GOT3 (cell line): ENCODE measurements at places on chromosomes 1 and 21.

- DNase-seq: no peak
Observed at GRCh38 chr1:162080472-162081015, 11.1 kb downstream of the NOS1AP start.

DNA sequence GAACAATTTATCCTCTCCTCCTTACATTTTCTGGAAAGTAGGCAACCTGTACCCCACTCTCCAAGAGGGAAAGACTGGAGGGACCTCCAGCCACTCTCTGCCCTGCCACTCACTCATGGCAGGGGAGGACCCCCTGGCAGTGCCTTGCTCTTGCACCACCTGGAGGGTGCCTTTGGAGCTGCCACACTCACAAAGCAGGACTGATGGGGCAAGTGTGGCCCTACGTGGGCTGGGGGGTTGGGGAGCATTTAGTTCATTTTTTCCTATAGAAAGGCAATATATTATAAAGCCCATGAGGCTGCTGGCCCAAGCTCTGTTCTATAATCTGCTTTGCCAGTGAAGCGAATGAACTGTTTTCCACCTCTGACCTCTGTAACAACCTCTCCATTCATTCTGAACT lies 50.3 kb downstream of the GPR161 start:
- no peak for DNase-seq

DNA sequence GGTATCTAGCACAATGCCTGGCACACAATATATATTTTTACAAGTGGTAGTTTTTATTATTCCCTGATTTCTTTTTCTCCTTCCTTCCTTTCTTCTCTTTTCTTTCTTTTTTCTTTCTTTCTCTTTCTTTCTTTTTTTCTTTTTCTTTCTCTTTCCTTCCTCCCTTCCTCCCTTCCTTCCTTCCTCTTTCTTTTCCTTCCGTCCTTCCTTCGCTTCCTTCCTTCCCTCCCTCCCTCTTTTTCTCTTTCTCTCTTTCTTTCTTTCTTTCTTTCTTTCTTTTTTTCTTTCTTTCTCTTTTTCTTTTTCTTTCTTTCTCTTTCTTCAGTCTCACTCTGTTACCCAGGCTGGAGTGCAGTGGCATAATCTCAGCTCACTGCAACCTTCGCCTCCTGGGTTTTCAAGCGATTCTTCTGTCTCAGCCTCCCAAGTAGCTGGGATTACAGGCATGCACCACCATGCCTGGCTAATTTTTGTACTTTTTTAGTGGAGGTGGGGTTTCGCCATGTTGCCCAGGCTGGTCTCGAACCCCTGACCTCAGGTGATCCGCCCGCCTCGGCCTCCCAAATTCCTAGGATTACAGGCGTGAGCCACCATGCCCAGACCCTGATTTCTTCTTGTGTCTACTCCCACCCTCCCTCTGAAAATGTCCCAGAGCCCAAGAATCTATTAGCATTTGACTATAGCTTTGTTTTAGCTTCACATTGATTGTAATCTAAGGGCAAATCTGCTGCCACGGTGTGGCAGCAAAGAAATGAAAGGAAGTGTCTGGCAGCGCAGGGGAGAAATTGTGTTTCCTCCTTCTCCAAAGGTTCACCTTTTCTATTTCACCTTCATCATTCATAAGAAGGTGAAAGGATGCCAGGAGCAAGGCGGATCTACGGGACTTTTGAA lies 19.9 kb upstream of the ABCB10 start:
- DNase-seq: no peak

GRCh38 chr1:11940260-11940921 lies 5.9 kb downstream of the PLOD1 start:
- no peak for DNase-seq

- no peak for DNase-seq
Observed at GRCh38 chr1:22729912-22730311, 19.3 kb downstream of the EPHB2 start.

DNA sequence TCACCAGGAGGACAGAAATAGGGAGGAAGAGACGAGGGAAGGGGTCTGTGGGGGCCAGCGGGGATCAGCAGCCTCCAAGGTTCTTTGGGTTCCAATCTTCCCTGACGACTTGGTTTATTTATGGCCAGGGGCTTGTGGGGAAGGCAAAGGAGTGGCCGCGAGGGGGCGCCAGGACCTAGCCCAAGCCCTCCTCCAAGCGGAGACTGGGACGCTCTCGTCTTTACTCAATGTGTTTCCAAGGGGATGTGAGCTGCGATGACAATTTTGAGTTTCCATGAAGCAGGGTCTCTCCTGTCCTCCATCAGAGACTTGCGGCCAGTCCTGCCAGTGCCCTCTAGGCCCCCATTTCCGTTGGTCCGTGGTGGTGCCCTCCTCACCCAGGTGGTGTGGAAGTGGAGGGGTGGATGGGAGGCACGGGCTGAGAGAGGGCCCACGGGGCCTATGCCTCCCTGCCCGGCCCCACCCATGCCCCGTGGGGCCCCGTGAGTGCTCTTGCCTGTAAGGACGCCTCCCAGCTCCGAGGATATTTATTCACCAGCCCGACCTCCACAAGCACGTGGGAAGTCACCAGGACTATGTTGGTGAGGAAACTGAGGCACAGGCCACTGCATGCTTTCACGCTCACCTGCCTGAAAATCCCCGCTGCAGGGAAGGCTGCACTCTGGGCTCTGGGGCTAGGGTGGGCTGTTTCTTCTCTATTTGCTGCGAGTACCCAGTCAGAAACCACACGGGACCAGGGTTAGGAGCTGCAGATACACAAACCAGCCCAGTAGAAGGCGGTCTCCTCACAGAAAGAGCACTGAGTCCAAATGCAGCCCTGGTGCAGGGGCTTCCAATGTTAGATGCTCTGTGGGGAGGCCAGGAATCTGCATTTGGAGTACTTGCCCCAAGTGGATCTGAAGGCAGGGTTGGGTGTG lies 26.5 kb downstream of the DMRTB1 start:
- DNase-seq: peak; percentile 48

GRCh38 chr1:228082918-228083870 lies 686 bp downstream of the ARF1 start:
- DNase-seq: no peak

- no peak for DNase-seq
Observed at GRCh38 chr1:223244366-223245103, 101.5 kb upstream of the TLR5 start.
